8988T (cell line): ENCODE measurements at places on chromosomes 6 and 20.

- no peak for DNase-seq
Observed at GRCh38 chr6:41066867-41067304, 5.3 kb downstream of the OARD1 start.

GRCh38 chr20:40493549-40493948 is 195.5 kb downstream of the MAFB start:
- no peak for DNase-seq

GRCh38 chr6:100633096-100633777 is 168.5 kb upstream of the SIM1 start:
- DNase-seq = no peak

GRCh38 chr20:6045566-6045965 is 8.3 kb downstream of the LRRN4 start:
- no peak for DNase-seq

DNA sequence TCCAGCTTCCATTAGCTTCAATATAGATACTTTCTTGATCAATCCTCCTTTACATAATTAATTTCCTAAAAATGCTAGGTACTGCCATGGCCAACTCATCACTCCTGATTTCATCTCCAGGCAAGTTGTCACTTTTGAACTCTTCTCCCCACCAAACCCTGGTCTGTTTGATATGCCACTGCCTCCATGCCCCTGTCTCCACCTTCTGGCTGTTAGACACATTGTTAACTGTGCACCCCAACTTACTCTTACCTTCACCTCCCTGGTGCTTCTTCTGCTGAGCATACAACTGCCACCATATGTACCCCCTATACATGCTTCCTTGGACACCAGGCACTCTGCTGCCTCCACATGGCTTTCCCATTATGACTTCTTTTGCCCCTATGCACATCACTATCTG is 21.9 kb upstream of the AIG1 start:
- no peak for DNase-seq

GRCh38 chr6:32047084-32047478 is 8.9 kb downstream of the CYP21A2 start:
- no peak for DNase-seq

GRCh38 chr20:4176187-4176586 is 160.8 kb upstream of the RNF24 start:
- DNase-seq = no peak

- no peak for DNase-seq
Observed at GRCh38 chr6:13044390-13044789, 283.9 kb downstream of the TBC1D7 start.

DNA sequence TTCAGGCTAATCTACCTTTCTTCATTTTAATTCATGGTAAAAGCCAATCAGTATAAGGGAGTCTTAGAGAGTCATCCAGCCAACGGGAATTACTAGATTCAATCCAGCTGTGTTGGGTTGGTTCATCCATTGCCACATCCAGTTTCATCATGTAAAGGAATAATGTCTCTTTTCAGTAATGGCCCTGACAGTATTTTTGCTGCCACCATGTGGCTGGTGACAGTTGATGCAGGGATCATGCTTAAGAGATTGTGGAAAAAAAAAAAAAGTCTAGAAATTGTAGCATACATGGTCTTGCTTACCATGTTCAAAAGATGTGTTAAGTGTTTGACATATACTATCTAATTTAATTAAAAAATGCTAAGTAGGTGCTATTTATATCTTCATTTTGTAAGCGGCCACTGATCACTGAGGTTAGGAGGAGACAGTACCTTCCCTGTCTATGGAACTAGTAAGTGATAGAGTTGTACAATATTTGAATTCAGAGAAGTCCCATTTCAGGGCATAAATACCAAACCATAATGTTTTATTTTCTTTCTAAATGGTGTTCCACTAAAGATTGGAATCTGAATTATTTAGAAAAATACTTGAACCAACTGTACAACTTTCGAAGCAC is 135.9 kb downstream of the KHDRBS2 start:
- no peak for DNase-seq

GRCh38 chr6:2899596-2899995 is 3.5 kb downstream of the SERPINB9 start:
- DNase-seq = no peak

DNA sequence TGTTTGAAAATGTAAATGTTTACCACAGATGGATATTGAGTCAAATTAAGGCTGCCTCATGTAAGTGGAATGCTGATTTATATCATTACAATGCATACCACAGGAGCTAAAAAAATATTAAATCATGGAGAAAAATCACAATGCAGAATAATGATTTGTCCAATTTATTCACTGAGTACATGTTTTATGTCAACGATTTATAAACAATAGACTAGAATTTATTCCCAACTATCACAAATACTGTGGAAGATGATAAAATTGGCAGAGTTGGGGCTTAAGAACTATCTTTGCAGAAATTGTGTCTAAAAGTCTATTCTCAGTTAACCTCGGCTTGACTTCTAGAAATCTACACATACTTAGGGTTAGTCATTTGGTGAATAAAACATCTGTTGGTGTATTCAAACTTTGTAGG is 472.1 kb upstream of the MARCKS start:
- no peak for DNase-seq
